Transverse colon (tissue), 4 donors: ENCODE measurements at places on chromosomes 16 and 17. TPM values are rescaled to one million over a fixed set of nuclear protein-coding genes. Genes with fewer than 3 reads are reported as not detected.

Gene TNS4
- total RNA-seq: 4.2 TPM

Gene RCVRN
- not detected for total RNA-seq

DNA sequence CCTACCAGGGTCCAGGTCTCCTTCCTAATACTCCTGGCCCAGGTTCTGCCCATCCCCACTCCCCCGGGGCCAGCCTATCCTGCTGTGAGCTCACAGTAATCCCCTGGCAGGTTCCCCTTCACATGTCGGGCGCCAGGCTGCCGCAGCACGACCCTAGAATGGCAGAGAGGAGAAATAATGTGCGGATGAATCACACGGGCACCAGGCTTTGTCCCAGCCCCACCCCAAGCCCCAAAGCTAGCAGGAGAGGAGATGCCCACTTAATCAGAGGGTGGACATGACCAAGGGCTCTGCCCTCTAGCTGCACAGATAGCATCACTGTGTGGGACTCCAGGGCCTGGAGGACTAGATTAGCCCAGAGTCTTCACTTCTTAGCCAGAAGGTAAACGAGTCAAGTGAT, 39.5 kb downstream of the ST3GAL2 start:
- DNase-seq: no peak

GRCh38 chr17:82384730-82385481, 13.3 kb downstream of the UTS2R start:
- DNase-seq: peak; percentile 50

DNA sequence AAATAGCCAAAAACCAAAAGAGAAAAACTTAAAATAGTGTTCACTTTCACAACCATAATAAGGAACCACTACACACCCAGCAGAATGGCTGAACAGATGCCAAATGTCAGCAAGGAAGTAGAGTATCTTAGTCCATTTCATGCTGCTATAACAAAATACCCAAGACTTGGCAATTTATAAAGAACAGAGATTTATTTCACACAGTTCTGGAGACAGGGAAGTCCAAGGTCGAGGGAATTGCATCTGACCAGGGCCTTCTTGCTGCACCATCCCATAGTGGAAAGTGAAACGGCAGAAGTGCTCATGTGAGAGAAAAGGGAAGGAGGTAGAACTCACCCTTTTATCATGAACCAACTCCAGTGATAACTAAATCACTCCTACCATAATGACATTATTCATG, 33.8 kb upstream of the CCL22 start:
- DNase-seq: no peak

DNA sequence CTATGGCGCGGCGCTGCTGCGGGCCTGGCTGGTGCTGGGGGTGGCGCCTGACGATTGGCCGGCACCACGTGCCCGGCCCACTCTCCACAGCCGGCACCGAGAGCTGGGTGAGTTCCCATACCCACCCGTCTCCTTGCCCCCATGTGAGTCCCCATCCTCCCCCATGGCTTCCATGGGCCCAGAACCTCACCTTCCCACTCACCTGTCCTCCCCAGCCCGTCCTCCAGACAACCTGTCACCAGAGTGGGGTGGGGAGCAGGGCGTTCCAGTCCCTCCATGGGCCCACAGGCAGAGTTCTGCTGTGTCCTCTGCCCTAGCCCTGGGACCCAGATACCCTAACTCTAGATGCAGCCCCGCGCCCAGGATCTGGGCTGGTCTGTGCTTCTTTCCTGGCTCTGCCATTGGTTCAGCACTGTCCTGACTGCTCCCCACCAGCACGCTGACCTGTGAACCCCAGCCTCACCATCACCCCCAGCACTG, 5.5 kb downstream of the ARMC5 start:
- no peak for DNase-seq

DNA sequence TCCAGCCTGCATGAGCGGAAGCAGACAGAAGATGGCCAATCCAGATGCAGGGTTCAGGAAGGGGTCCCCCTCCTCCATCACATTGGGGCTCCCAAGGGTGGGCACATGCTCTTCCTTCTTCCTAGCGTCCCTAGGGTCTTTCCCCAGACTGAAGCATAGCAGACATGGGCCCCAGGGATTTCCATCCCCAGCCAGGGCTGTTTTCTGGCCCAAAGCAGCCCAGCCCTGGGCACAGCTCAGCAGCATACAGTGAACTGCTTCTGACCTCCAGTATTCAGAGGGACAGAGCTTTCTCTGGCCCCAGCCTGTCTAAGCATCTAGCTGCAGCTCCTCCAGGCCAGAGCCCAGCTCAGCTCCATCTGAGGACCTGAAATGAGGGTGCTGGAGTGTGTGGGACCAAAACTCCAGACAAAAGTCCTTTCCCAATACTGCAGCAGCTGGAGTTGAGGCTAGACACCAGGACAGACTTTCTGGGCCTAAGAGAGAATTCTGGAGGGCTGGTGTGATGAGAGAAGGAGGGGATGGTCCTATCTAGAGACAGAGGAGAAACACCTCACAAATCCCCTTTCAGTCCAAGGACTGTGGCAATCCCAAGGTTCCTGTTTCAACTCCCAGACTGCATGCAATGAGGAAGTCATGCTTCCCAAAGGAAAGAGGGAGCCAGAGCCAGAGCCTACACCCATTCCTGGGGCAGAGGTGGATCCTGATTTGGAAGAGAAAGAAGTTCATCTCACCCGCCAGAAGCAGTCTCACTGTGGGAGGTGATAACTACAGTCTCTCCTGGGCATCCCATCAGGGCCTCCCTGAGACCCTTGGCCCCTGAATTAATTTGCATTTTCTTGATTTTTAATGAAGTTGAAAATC, 4.5 kb upstream of the FOXN1 start:
- no peak for DNase-seq

DNA sequence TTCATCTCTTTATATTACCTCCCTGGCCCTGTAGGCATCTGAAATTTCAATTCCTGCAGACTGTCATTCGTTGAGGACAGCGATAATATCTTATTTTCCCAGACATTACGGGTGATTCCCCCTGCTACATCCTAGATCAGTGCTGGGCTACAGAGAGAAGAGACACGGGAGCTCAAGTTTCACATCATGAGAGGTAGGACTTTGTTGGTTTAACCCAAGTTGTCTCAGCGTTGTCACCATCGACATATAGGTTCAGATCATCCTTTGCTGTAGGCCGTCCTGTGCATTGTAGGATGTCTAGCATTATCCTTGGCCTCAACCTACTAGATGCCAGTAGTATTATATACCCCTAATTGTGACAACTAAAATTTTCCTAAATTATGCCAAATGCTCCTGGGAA, 19.3 kb downstream of the MT1X start:
- DNase-seq: no peak

DNA sequence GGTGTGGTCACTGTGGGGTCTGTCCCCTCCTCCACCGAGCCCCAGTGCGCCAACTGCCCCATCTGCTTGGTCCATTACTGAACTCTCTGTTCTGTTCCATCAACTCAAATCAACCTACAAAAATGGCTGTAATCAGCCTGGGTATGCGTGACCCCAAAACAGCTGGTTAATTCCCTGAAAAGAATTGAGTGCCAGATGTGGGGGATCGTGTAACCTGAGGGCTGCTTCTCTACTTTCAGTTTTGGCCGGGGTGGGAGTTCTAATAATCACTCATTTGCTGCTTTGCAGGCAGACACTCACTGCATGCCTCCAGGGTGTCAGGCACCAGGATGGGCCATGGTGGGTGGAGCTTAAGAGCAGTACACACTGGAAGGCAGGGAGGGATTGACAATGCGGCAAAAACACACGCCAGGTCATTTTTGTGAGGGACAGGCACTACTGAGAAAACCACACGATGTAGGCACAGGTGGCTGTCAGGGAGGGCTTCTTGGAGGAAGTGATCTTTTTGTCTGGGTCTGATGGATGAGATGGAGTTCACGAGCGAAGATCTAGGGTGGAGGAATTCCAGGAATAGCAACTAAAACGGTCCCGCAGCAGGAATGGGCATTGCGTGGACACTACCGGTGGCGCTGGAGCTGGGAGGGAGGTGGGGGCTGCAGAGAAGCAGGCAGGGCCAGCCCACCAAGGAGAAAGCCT, 30.4 kb upstream of the SSTR5 start:
- DNase-seq: no peak

DNA sequence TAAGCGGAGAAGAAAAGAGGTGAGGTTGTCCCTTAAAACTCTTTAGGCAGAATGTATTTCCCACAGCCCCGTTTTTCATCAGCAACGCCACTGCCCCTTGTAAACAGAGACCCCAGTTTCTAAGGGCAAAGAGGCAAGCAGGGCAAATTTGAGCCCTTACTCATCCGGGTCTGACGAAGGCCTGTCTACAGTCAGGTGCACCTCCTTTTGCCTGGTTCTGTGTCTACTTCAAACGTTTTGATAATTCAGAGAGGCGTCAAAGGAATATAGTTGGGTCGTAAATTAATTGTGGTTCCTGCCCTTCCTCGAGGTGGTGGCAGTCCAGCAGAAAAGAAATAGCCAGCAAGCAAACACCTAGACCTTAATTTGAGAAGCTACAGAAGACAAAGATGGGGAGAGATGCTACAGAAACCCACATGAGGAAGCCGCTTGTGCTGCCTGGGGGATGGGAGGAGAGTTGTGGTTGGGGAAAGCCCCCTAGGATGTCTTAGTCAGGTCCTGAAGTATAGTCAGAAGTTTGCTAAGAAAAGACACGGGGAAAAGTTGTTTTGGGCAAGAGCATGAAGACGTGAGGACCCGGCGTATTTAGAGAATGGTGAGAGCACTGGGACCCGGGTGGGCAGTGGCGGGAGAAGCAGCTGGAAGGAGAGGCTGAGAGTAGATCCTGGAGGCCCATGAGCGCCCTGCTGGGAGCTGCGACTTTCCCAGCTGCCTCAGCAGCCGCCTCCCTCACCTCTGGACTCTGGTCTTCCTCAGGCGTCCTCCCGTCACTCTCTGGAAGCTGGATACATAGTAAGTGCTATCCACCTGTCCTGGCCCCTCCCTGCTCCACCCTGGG, 2.4 kb downstream of the FBRS start:
- DNase-seq: peak; percentile 87

- DNase-seq: peak; percentile 87
These were observed 66.0 kb downstream of the SMPD3 start for GRCh38 chr16:68382296-68382718.
